ENCODE measurements at places on chromosomes 3 and 15.

DNA sequence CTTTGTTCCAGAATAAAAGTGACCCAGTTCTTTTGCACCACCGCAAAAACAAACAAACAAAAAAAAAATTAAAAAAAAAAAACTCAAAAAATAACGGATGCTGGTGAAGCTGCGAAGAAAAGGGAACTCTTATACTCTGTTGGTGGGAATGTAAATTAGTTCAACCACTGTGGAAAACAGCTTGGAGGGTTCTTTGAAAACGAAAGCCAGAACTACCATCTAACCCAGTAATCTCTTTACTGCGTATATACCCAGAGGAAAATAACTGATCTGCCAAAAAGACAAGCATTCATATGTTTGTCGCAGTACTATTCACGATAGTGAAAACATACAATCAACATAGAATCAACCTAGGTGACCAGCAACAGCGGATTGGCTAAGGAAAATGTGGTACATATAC lies 298.9 kb upstream of the CBLB start:
- DNase-seq = no peak

DNA sequence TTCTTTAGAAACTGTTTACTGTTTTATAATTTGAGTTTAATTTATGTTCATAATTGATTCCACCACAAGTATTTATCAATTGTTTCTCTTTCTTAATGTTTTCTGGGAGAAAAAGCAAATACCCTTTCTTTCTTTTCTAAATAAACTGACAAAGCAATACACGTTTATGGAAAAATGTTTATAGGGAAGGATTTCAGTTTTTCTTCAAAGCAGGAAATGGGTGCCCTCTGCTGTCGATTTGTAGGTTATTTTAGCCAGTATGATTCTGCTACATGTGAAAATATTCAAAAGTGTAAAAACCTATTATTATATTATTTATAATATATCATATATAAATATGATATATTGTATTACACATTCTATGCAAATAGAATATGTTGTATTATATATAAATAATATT lies 921.0 kb upstream of the ROBO1 start:
- DNase-seq = no peak

- DNase-seq = no peak
These were observed 119.2 kb downstream of the OSBPL10 start for GRCh38 chr3:31861826-31862225.

- no peak for DNase-seq
These were observed 35.0 kb upstream of the PLCL2 start for GRCh38 chr3:16849795-16850194.

DNA sequence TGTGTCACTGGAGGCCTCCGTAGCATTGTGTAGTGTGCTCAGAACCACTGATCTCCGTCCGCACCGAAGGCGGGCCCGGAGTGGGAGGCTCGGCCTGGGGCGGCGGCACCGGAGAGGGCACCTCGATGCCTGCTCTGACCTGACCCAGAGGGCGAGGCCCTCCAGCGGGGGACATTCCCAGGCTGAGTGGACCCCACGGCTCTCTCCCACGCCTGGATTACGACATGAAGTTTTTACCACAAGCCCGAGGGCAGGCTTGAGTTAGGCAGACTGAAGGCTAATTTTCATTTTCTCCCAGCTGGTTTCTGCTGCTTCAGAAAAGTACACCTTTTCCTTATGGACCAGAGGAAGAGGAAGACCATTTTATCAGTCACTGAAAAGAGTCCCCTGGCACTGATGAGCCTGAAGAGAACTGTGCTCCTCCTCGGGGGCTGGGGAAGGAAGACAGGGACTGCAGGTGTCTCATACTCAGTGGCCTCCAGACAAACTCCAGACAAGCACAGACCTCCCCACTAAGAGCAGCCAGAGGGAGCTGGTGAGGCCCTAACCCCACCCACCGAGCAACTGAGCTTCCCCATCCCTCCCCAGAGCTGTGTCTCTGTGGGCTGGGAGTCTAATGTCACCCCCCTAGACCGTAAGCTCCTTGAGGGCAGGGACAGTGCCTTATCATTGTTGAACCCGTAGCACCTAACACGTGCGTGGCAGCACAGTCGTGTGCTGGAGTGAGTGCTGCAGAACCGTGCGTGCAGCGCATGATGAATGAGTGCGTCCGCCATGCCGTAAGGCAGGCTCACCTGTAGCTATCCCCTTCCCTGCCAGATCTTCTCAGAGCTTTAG lies 74.5 kb upstream of the BLM start:
- no peak for DNase-seq

DNA sequence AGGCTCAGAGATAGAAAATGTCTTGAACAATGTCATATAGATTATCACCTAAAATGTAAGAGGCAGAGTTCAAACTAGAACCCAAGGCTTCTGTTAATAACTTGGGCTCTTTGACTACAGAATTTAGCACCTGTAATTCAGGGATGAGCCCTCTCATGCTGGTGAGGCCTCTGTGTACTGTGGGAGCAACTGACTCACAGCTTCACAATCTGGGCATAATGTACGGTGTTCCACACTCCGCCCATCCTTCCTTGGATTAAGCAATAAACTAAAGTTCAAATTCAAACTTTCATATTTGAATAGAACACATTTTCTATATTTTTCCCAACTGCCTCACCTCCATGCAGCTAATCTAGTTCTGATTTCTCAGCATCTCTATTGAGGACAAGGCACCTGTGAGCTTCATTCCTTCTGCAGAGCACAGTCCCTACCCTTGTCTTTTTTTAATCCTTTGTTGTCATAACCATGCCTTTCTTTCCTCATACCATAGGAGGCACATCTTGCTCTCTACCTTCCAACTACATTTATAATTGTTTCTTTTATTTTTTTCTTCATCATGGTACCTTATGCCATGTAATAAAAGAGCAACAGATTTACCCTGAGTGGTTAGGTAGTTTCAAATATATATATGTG lies 392.1 kb downstream of the NLGN1 start:
- no peak for DNase-seq

GRCh38 chr3:119492128-119492527 lies 6.2 kb upstream of the TIMMDC1 start:
- no peak for DNase-seq

DNA sequence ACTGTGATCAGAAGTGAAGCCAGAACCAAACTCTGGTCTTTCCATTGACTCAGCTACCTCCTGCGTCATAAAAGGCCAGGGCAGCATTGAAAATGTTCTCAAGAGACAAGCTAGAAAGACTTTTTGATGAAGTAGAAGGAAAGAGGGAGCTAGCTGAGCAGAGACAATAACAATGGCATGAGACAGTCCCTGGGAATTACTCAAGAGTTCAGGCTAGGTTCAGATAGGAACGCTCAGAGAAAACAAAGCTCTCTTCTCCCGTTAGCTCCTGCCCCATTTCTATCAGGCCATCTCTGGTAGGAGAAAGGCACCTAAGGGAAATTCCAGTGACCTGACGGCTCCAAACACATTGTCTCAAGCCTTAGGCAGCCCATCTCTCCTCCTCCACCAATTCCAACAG lies 7.0 kb upstream of the OXTR start:
- no peak for DNase-seq

DNA sequence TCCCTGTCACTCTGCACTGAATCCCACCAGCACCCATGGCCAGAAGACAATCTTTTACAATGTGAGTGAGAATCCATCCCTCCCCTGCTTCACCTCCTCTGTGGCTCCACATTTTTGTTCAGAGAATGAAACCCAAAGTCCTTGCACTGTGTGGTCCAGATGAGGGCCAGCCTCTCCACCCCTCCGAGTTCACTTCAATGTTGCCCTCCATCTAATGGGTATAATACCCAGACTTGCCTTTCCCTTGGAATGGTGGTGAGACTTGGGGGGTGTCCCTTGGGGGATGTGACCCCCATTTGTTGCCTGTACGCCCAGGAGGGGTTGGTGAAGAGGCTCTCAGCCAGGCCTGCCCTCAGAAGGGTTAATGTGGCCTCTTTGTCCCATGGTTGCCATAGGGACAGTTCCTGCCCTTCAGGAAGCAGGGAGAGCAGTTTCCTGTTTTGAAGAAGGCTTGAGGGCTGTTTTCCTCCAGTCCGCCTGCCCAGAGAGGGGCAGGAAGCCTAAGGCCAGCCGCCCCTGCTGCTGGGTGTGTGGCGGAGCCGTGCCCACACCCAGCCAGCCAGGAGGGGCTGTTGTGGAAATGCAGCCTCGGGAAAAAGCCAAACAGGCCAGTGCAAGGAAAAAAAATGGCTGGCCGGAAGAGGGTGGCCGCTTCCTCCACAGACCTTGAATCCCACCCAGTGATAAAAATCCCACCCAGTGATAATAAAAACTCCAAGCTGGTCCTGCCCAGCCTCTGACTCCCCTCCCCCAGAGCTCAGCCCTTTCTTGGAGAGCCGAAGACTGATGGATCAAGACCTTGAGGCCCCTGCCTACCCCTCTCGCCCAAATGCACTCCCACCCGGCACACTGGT lies 14.6 kb upstream of the FGD5 start:
- DNase-seq = no peak

DNA sequence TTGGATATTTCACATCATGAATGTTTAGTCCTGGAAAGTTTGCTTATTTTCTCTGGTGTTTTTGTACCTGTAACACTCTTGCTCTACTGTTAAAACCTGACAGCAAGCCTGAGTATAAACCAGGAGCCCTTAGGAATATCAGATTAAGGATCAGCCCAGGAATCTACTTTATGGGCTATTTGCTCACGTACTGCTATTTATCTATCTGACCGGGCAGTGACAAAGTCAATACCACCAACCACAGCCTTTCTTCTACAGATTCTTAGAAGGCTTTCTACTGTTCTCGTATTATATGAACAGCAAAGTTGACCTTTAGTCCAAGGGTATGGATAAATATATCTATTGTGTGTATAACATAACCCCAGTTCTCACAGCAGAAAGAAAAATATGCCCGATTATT lies 521.2 kb downstream of the RBMS3 start:
- DNase-seq = no peak
